ENCODE measurements at places on chromosomes 2 and 18.

DNA sequence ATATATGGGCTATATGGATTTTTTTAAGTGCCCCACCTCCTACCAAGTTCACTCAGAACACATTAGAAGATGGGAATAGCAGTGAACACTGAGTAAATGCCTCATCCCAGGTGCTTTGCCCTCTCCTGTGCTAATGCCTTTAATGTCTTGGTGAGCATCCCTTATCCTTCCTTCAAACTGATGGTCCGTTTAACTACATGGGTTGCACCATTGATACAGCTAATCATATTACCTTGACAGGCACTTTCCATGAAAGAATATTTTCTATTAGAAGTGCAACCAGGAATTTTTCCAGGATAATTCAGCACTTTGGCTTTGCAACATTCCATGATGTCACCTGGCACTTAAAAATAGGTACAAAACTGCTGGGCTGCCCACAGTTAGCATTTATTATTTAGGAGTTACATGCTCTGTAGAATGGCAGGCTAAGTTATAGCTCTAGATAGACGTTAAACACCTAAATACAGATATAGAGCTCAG is 74.0 kb downstream of the WDPCP start:
- DNase-seq: no peak

- peak; percentile 15 for DNase-seq
Observed at GRCh38 chr2:52904355-52904891, 863.2 kb upstream of the CHAC2 start.

DNA sequence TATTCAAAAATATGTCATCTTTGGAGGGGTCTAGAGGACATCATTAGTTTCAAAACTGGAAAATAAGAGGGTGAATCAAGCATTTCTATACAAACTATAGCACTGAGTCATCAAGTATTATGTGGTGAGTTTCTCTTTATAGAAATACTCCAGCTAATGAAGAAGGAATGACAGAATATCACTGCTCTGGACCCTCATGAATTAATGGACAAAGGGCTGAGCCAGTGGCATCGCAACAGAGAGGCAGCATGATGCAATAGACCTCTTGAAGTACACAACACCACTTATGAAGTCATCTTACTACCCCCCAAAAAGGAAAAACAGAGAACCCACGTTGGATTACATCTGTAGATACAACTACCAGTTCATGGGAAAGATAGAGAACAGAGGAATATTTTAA is 27.4 kb upstream of the EIF2AK3 start:
- peak; percentile 89 for DNase-seq

DNA sequence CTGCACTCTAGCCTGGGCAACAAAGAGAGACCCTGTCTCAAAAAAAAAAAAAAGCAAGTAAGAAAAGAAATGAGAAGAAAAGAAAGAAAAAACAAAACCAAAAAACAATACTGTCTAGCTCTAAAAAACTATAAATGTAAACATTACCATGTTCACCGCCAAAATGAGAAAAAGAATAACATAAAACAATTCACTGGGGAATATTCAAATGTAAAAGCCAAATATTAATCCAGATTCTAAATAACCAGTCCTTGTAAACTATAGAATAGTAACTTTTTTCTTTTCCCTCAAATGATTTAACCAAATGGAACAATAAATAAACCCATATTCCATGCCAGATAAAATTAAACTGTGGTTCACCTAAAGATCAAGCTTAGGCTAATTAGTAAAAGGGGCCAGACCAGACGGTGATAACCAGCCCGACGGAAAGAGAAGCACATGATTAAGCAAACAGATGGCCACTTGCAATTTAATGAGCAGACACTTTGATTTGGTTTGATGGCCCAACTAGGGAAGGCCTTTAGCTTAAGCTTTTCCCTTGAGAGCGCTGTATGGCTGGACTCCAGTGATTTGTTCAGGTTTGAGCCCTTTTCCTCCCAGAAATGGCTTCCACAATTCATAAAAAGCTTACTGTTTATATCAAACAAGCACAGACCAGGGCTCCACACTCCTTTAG is 39.4 kb upstream of the ZNF397 start:
- no peak for DNase-seq

- peak; percentile 42 for DNase-seq
Observed at GRCh38 chr2:168220965-168221819, 26.2 kb downstream of the STK39 start.

GRCh38 chr18:40006634-40007033 is 1948.4 kb upstream of the PIK3C3 start:
- no peak for DNase-seq

DNA sequence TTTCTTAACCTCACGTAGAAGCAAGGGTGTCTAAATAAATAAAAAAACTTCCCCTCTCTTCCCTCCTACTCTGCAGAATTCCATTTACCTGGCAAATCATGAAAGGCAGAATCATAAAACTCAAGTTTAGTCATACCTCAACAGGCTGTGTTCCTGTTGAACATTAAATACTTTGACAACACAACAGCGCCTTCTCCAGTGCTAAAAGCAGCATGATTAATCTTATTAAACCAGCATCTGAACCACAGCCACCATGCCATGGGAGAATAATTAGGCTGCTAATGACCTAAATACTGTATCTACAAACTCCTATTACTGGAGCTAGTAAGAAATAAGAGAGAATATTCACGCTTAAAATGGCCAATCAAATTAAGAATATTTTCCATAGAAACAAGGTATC is 68.1 kb downstream of the CDH2 start:
- DNase-seq: no peak

- DNase-seq: no peak
Observed at GRCh38 chr2:219247678-219248642, 2.7 kb downstream of the STK16 start.

DNA sequence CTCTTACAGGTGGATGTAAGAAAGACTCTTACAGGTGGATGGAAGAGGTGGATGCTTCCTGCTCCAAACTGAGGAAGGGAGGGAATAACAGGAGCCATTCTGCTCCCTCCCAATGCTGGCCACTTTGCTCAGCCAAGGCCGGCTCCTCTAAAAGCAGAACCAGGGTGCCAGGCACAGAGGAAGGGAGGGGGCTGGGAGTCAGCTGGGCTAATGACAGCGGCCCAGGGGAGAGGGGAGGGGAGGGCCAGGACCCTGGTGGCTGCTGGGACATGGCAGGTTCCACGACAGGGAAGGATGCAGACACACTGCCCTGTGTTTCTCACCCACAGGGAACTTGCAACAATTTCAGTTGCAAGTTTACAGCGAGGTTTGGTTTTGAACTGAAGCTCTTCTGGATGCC is 173.4 kb downstream of the ANAPC1 start:
- no peak for DNase-seq

GRCh38 chr2:210756855-210757254 is 200.5 kb downstream of the CPS1 start:
- peak; percentile 1 for DNase-seq

GRCh38 chr2:11320698-11321492 is 23.5 kb downstream of the ROCK2 start:
- DNase-seq: no peak

- no peak for DNase-seq
Observed at GRCh38 chr18:74967979-74968378, 241.0 kb downstream of the PTGR3 start.

- peak; percentile 72 for DNase-seq
Observed at GRCh38 chr18:22676423-22676822, 256.7 kb upstream of the RBBP8 start.

DNA sequence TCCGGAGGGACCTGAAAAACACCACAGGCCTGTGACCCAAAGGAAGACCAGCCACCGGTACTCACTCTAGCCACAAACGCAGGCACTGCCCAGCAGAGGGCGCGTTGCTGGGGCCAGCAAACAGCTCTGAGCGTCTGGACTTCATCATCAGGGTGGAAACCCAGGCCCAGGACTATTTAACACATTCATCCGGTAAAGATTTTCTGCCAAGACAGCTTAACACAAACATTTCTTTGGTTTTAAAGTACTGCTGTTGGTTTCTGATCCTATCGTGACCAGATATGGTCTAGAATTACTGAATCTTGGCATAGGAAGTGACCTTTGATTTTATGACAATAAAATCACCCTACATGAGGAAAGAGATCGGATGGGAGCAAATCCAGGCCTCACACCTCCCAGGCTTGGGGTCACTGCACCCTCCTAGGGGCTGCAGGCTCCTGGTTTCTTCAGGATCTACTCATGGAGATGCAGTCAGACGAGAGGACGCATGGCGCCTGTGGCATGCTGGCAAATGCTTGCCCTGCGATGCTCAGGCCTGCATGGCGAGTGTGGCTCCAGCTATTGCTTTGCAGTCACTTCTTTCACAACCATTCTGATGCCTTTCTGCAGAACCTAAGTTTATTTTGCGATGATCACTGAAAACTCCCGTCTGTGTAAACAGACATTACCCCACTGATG is 130.4 kb downstream of the COL4A4 start:
- peak; percentile 59 for DNase-seq

DNA sequence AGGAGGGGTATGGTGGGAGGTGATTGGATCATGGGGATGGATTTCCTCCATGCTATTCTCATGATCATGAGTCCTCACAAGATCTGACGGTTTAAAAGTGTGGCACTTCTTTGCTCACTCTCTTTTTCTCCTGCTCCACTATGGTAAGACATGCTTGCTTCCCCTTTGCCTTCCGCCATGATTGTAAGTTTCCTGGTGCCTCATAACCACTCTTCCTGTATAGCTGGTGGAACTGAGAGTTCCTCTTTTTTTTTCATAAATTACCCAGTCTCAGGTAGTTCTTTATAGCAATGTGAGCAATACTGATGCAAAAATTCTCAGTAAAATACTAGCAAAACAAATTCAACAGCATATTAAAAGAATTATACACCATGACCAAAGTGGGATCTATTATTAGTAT is 728.5 kb upstream of the SLC8A1 start:
- no peak for DNase-seq

- DNase-seq: no peak
Observed at GRCh38 chr2:101734505-101735165, 37.1 kb downstream of the MAP4K4 start.

- no peak for DNase-seq
Observed at GRCh38 chr18:10067670-10068659, 154.1 kb downstream of the VAPA start.

DNA sequence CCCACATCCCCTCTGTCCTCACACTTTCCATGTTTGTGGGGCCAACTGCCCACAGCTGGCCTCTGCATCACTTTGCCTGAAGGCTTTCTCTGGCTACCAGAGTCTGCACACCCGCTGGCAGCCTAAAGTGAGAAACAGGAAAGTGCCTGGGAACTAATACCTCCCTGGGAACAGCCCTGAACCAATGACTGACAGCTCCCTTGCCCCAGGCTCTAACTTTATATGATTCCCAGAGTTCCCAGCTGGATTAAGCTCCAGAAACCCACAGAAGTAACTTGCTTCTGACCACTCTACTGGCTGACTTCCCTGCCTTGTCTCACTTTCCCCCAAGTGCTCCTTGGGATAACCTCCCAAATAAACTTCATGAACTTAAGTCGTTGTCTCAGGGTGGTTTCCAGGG is 159.6 kb upstream of the LMAN1 start:
- DNase-seq: no peak

DNA sequence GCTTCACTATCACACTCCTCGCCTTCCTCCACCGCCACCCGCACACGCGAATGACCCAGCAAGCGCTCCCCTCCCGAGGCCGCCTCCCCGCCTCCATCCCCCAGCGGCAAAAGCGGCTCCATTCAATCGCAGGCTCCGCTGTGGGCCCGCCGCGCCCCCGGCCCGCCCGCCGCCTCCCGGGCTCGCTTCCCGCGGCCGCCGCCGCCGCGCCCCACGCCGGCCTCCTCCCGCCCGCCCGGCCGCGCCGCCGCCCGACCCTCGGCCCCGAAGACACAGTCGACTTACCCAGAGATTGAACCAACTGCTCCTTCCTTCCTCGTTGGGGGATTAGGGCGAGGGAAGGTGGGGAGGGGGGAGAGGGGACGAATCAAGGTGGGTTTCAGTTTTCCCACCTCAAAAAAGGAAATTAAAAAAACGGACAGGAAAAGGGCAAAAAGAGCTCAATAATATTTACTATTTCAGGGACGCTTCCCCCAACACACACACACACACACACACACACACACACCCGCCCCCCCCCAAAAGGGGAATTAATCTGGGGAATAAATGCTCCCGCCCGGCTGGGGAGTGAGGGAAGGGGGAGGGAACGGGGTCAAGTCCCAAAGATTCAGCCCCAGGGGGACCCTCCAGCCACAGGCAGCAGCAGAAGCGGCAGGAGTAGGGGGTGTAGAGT is 743 bp downstream of the XPO1 start:
- peak; percentile 44 for DNase-seq

GRCh38 chr2:157777427-157777826 is 98.7 kb downstream of the ACVR1 start:
- peak; percentile 61 for DNase-seq

GRCh38 chr2:86592547-86593230 is 29.4 kb upstream of the CHMP3 start:
- peak; percentile 25 for DNase-seq

DNA sequence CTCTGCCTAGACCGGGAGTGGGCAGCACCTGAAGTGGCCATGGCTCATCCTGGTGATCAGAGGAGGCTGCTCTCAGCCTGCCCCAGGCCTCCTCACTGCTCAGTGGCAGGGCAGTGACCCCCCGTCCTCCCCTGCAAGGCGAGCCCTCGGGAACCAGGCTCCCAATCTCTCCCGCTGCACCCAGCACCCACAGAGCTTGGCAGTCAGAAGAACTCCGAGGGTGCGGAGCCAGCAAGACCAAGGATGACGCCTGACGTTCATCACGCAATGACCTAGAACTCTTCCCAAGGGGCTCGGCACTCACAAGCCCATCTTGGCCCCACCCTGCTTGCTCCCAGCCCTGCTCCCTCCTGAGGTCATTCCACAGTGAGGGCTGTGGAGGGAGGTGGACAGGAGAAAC is 189.8 kb upstream of the SALL3 start:
- DNase-seq: no peak

DNA sequence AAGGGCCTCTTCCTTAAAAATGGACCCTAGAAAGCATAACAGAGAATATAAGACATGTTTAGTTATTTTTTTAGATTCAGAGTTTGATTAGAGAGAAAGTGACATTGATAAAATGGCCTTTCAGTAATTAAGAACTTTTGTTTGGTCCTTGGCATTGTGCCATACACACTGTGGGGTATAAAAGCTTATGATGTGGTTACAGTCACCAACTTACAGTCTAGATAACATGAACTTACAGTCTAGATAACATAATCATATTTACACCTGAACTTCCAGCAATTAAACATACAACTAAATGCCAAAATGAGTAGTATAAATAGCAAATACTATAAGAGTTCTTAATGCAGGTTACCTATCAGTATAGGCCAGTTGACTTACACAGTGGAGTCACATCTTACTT is 25.6 kb upstream of the EFEMP1 start:
- DNase-seq: no peak

- DNase-seq: no peak
Observed at GRCh38 chr2:165294912-165295311, 55.7 kb downstream of the SCN2A start.

GRCh38 chr2:157336137-157337010 is 10.8 kb upstream of the ERMN start:
- peak; percentile 34 for DNase-seq
